Stimulated activated CD8-positive, alpha-beta memory T cell treated with anti-CD3 and anti-CD28 coated beads, Interleukin-4, amount 100 ng/mL, for 24 hours (primary cell): ENCODE measurements at places on chromosomes 5 and 9.

DNA sequence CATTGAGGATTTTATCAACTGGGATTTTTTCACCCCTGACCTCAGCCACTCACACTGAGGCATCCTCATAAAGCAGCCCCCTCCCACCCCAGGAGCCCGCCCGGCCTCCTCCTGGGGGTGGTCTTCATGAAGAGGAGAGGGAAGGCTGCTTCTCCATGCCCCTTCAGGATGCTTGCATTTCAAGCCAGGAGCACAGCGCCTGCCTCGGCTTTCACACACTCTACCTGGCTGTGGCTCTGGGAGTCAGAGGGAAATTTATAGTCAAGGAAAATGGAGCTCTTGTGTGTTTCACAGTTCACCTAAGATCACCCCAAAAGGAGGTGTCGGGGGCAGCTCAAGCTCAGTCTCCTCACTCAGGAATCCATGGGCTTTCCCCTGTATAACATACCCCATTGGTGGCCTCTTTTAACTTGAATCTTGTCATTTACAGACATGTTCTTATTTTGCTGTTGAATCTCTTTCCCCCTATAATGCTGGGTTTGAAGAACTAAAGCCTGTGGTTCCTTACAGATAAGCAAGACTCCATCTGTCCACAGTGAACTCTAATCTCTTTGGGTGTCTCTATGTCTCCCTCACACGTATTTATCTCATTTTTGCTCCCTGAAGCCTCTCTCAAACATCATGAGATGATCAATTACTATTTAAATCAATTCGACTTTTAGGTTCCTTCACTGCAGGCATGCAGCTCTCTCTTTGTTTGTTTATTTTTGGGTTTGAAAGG is 22.6 kb upstream of the IQGAP2 start:
- no peak for DNase-seq

GRCh38 chr9:14347406-14348122 is 33.6 kb upstream of the NFIB start:
- DNase-seq: no peak

GRCh38 chr5:89090037-89090436 is 207.1 kb upstream of the MEF2C start:
- DNase-seq: no peak

- no peak for DNase-seq
Measured at GRCh38 chr5:36928947-36929346, 52.4 kb downstream of the NIPBL start.

DNA sequence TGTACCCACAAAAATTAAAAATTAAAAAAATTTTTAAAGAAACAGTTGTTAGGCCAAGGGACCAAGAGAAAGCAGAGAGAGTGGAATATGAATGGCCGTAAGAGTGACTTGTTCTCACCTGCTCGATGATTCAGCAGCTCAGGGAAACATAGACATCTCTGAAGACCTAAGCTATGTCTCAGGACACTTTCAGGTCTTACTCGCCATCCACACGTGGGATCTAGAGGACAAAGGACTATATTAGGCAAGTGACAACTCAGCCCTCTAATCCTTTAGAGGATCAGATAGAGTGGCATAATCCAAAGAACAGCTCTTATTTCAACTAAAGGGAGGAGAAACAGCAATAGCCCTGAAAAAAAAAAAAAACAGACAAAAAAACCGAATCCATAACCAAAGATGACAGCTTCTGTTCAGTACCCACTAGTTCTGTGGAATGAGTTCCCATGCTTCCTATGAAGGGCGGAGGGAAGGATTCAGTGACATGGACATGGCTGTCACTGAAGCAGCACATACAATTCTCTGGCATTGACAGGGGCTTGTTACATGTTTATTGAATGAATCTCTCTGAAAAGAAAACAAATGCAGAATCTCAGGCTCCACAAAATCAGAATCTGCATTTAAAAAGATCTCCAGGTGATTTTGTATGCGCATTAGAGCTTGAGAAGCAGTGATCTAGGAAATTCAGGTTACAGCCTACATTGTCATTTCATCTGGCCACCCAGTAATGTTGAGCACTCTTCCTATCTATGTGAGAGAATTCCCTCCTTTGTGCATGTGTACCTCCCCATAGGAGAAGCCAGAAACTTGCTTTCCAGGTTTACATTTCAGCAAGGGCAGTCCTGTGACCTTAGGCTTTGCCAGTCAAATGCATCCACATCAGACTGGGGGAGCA is 96.0 kb downstream of the KIAA1958 start:
- DNase-seq: no peak

DNA sequence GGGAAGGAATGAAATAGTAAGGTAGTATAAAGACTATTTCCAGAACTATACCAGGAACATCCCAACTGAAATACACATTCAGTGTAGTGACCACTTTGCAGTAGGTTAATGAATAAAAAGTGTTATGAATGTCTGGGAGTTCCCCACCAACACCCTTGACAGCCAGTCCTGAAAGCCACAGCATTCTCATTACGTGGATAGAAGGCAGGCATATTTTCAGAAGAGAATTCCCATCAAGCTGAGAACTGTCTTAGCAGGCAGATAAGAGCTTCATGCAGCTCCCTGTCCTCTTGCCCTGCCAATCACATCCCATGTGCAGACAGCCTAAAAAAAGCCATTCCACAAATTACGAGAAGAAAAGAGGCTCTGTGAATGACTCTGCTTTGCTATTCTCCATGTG is 695.0 kb downstream of the DTWD2 start:
- DNase-seq: no peak

DNA sequence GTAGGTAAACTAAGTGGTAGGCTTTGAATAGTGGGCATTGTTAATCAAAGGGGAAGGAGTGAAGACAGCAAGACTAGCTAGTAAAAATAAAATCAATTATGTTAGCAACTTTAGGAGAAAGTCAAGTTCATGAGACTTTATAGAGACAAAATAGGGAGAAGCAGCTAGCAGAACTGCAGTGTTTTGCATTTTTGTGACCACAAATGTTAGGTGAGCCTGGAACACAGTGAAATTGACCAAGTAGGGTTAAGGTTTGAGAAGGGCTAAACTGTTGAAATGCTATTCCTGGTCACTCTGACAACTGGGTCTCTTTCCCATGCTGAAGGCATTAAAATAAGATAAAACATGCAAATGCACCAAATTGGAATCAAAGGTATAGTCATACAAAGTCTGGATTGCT is 13.0 kb downstream of the SEC61B start:
- no peak for DNase-seq

DNA sequence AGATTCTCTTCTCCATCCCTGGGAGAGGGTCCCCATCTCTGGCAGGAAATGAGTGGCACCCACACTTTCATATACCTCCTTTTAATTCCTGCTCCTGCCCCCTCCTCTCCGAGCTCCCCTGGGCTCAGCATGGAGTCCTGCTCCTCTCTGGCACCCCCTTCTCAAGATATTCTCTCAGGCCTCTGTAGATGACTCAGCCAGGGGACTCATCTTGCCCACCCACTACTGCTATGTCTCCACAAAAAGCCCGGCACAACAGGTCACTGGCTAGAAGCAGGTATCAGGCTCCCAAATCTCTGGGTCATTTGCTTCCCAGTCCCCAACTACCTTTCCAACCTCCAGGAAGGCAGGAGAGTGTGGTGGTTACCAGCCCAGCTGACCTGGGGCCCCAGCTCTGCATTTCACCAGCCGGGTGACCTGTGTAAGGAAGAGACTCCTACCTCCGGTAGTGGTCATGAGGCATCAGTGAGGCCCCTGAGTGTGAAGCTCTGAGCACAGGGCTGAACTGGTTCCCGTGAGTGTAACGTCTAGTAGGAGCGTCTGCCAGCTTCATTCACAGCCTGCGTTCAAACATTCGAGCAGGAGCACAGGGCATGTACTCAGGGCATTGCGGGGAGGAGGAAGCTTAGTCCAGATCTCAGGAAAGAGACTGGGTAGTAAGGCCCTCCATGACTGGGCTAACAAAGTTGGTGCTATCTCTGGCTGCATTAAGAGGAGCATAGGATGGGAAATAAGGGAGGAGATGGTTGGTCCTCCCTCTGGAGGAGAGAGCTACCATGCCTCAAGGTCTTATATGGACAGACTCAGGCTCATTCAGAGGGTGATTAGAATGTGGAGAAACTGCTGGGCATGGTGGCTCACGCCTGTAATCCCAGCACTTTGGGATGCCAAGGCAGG is 63.7 kb downstream of the LMX1B start:
- DNase-seq: no peak

DNA sequence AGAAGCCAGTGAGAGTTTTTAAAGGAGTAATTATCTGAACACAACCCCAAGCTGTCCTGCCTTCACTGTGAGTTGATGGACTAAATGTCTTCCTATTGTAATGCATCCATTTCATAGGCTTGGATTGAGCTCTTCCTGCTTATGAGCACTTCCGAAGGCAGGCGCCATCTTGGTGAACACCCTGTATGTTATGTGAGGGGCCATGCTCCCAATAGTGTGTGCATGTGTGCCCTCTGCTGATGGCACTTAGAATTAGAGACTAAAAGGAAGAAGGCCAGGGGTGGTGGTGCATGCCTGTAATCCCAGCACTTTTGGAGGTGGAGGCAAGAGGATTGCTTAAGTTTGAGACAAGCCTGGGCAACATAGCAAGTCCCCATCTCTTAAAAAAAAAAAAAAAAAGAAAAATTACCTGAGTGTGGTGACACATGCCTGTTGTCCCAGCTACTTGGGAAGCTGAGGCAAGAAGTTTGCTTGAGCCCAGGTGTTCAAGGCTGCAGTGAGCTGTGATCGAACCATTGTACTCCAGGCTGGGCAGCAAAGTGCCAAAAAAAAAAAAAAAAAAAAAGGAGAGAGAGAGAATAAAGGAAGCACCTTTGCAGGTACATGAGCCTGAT is 65.0 kb downstream of the C9orf152 start:
- DNase-seq: no peak

DNA sequence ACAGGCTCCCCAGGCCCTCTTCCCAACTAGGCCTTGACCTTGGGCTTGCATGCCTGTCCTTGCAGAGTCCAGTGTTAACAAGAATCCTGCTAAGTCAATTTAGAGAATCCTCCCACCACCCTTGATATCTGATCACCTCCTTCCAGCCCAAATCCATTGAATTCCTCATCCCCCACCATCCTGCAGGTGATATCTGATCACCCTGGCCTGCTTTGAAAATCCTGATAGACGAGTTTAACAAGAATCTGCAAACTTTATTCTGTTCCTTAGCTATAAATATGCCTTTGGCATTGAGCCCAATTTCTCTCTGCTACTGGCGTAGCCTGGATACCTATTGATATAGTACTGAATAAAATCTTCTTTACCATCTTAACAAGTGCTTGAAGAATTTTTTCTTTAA is 125.5 kb downstream of the DIRAS2 start:
- DNase-seq: no peak

DNA sequence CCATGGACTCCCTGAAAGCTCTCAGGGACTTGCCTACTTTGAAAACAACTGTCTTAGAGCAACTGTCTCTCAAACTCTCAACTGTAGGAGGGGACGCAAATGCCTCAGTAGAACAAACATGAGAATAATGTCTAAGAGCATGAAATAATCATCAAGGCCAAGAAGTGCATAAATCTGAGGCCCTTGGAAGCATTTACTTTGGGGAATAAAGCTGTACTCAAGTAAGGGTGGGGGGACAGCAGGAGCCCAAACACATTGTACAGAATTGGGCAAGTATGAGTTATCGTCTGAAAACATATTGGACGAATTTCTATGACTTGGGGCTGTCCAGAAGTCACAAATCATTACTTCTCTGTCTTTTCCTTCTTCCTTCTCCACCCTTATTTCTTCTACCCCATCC is 96.3 kb upstream of the HMHB1 start:
- no peak for DNase-seq

GRCh38 chr5:106865279-106865678 is 805.5 kb downstream of the EFNA5 start:
- no peak for DNase-seq

DNA sequence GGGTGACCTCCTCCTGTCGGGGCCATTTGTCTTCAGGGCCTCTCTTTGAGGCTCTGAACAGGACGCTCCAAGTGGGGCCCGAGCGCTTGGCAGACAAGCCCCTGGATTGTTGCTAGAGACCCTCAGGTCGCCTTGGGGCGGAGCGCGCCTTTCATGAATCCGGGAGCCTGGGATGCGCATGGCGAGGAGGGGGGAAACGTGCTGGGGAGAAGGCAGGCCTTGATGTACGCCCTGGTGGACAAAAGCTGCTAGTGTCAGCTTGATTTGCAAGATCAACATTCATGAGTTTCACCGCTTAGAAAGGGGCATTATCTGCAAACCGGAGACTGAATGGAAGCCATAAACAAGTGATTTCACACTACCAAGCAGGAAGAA is 226.3 kb downstream of the SMARCA2 start:
- DNase-seq: no peak

DNA sequence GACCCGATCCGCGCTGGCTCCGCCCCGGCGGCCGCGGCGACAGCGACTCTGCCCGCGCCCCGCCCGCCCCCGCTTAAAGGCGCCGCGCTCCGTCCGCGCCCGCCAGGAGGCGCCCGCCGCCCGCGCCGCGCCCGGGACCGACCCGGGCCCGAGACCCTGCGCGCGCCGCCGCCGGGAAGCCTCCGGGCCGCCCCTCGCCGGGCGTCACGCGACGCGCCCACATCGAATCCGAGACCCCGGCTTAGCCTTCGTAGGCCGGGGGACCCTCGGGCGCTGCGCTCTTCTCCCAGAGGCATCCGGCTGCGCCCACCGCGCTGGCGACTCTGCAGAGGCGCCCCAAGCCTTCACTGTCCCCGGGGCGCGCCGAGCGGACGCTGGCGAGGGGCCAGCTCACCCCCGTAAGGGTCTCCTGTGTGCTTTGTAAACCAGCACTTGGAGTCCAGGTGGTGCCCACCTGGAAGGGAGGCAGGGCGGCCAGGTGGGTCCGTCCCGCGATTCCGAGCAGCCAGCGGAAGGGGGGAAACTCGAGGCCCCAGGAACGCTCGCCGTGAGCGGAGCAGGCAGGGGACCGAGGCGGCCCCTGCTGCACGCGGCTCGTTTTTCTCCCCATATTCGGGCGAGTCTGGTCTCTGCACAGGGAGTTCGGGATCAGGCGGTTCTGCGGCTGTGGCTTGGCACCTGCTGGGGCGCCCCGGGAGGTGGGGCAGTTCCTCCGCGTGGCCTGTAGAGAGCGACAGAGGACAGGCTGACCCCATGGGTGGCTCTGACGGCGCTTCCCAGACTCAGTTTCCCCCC is 423 bp upstream of the ABCA2 start:
- peak; percentile 48 for DNase-seq

- no peak for DNase-seq
Measured at GRCh38 chr5:176400382-176401156, 12.0 kb downstream of the HIGD2A start.

GRCh38 chr9:77679088-77679487 is 31.0 kb upstream of the GNA14 start:
- DNase-seq: no peak

GRCh38 chr5:99955962-99956361 is 579.2 kb upstream of the FAM174A start:
- DNase-seq: no peak

GRCh38 chr5:17367256-17367840 is 130.7 kb upstream of the TAF11L2 start:
- DNase-seq: no peak
